ENCODE measurements at places on chromosomes 2 and 18. TPM values are rescaled to one million over a fixed set of nuclear protein-coding genes. Genes with fewer than 3 reads are reported as not detected.

Gene DSG1
- polyA plus RNA-seq, result not detected

GRCh38 chr2:192025637-192026036, 169.1 kb downstream of the TMEFF2 start:
- no peak for DNase-seq

- no peak for DNase-seq
Observed at GRCh38 chr2:71714601-71715240, 261.4 kb downstream of the DYSF start.

GRCh38 chr18:8623549-8624106, 14.4 kb downstream of the RAB12 start:
- DNase-seq, result no peak

DNA sequence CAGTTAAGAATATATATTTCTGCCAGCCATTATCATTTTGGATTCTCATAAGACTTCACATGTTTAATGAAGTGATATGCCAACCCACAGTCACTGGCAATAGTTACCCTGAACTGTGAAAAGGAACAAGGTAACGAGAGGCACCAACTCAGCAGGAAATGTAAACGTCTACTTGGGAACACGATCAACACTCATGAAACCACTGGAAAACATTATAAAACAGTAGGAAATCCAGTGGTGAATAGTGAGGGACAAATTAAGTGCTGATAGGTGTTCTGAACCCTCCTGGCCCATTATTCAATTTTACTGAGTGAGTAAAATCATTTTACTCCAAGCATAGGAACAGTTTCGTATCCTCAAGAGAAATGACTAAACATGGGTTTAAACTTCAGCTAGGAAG, 17.1 kb downstream of the CCDC68 start:
- no peak for DNase-seq

DNA sequence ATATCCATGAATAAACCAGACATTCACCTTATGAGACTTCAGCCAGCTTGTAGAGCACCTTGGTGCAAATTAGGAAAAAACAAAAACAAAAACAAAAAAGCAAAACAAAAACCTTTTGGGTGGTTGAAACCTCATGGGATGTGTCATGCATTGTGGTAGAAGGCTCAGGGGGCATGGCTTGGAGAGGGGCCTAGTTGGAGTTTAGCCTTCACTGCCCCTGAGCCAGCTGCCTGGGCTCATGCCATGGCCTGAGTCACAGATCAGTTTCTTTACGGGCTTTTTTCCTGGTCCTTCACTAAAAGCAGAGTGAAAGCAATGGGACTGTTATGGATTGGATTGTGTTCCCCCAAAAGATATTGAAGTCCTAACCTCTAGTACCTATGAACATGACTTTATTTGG, 22.0 kb upstream of the DAPL1 start:
- DNase-seq, result no peak

- no peak for DNase-seq
Observed at GRCh38 chr2:5932556-5933469, 240.6 kb downstream of the SOX11 start.

Gene TEKT4
- polyA plus RNA-seq, result not detected

DNA sequence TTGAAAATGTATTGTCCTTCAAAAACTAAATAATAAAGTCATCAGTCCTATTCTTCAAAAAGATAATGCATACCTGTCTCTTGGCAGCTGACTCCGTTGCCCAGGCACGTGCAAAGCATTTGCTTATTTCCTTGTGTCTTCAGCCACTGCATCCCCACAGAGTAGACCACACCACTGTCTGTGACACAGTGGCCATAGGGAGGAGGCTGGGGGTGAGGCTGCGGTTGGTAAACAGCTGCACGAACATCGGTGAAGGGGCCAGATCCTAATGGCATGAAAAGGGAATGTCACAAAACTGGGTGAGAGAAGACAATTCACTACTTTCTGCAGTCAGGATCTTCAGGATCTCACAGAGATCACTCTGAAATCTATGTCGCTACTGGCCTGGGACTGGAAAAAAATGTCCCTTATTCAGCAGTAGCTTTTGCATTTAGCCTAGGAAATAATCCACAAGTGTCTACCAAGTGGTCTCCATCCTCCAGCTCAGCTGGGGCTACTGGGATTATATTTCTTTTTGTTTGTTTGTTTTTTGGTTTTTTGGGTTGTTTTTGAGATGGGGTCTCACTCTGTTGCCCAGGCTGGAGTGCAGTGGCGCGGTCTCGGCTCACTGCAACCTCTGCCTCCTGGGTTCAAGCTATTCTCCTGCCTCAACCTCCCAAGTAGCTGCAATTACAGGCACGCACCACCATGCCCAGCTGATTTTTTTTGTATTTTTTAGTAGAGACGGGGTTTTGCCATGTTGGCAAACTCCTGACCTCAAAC, 10.7 kb downstream of the FN1 start:
- DNase-seq, result no peak

- DNase-seq, result no peak
Observed at GRCh38 chr18:33317640-33318039, 122.9 kb downstream of the CCDC178 start.

All from A549 (cell line).